ENCODE measurements at places on chromosomes 13 and 19.

GRCh38 chr19:41264581-41265394 is 616 bp downstream of the HNRNPUL1 start:
- DNase-seq: peak; percentile 18

- no peak for DNase-seq
These were observed 4.0 kb downstream of the PTBP1 start for GRCh38 chr19:801030-801860.

- DNase-seq: no peak
These were observed 8.8 kb upstream of the CD22 start for GRCh38 chr19:35320065-35320713.

DNA sequence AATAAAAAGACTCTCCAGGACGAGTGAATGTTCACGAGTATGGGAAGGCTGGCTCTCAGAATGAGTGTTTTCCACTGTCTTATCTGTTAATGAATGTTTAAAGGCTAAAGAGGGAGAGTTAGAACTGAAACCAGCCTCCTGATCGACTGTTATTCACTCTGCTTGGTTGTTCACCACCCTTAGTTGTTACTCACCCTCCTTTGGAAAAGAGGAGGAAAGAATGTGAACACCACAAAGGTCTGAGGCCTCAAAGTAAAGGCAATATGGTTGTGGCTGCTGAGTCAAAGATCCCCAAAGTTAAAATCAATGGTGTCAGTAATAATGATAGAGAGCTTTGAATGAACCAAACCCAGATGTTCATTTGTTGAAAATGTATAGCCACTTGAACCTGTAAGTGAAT is 1793.2 kb upstream of the PCDH20 start:
- no peak for DNase-seq

GRCh38 chr19:34734537-34735103 is 577 bp downstream of the ZNF181 start:
- DNase-seq: peak; percentile 59

DNA sequence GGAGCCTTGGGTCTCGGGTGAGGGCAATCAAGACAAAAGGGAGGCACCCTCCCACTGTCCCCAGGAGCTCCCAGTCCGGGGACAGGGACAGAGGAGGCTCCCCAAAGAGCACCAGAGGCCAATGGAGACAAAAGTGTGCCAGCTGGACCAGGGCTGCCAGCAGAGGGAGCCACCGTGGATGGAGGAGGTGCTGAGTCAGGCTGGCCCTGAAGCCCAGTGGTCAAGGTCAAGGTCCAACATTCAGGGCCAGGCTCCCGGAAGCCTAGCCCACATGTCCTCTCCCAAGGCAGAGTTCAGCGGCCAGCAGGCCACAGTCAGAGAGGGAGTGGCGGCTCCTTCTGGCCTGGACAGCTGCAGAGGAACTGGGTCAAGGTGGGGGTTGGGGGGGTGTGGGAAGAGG is 8.4 kb downstream of the COL5A3 start:
- DNase-seq: no peak

DNA sequence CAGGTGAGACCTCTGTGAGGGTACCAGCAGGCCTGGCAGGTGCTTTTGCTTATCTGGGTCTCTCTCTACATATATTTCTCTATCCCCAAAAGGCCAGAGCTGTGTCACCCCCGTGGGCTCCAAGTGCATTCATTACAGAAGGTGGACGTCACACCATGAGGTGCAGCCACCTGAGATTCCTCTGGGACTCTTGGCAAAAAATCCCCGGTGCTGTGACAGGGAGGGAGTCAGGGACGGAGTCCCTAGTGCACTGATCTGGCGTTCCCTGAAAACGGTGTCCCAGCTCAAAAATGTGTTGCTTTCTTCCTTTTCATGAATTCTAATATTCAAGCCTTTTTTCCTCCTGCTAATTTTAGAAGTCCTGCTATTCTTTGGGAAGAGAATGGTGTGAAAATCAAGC is 13.5 kb downstream of the TSHZ3 start:
- no peak for DNase-seq

DNA sequence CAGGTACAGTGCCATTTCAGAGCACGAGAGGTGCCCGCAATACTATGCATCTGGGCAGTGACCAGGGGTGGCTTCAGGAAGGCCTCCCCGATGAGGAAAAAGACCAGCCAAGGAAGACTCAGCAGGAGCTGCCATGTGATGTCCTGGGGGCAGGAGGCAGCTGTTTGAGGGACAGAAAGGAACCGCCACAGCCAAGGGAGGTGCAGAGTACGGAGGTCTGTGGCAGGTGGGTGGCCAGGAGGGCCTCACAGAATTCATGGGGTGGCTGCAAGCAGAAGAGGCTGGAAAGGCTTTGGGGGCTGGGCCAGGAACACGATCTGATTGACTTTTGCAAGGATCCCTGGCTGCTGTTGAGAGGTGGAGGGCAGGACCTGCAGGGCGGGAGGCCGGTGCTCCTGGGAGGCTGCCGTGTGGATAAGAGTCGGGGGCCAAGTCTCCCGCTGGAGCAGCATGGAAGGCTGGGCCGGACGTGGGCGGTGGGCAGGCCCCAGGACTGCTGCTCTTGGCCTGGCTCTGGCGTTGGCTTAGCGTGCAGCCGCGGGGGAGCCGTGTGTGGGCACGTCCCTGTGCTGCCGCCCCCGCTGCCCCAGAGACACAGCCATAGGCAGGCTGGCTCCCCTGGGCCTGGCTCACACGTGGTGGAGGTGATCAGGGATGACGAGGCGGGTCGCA is 29.1 kb downstream of the CEBPA start:
- DNase-seq: no peak

- no peak for DNase-seq
These were observed 408.9 kb downstream of the ZNF536 start for GRCh38 chr19:30781047-30781446.

DNA sequence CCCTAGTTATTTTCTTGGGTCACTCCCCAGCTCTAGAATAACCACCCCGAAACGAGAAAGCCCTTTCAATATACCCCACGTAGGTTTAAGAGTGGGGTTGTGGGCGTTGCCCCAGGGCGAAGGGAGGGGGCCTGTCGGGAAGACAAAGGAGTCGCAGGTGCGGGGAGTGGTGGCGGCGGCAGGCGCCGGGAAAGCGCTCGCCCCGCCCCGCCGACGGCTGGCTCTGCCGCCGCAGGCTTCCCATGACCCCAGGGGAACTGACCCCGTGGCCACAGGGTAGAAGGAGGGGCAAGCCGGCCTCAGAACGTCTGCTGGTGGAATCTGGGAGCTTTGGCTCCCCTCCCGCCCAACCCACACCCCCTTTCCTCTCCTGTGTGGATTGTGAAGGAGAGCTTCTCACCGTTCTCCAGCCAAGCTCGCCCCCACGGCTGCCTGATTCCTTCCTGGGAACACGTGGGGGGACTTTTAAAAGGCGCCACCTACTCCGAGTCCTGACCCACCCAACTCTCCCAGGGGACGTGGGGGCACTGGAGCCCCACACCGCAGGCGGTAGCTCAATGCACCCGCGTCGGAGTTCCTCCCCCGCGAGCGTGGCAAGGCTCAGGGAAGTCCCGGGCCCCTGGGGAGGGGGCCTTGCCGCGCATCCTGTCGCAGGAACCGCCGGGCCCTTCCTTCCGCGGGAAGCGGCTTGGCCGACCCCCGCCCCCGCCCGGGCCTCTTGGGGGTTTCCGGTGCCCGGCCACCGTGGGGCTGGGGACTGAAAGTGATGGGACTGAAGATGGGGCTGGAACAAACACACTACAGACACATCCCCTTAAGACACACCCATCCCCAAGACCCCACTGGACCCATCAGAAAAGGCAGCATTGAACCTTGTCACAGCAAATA is 5.5 kb downstream of the IER2 start:
- DNase-seq: peak; percentile 40

DNA sequence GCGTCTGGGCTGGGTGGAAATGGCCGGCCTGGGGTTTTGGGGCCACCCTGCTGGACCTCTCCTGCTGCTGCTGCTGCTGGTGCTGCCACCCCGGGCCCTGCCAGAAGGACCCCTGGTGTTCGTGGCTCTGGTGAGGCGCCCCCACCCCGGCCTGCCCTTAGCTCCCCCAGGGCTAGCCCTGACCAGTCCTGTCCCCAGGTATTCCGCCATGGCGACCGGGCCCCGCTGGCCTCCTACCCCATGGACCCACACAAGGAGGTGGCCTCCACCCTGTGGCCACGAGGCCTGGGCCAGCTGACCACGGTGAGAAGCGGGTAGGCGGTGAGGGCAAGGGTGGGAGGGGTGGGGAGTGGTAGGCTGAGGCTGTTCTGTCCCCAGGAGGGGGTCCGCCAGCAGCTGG is at the start of gene ACP4:
Gene ACP4, plus strand, starts transcription at position 20 of the 400 bp plus-strand sequence. Its CDS starts 0 bp downstream, at position 20.
- DNase-seq: no peak

DNA sequence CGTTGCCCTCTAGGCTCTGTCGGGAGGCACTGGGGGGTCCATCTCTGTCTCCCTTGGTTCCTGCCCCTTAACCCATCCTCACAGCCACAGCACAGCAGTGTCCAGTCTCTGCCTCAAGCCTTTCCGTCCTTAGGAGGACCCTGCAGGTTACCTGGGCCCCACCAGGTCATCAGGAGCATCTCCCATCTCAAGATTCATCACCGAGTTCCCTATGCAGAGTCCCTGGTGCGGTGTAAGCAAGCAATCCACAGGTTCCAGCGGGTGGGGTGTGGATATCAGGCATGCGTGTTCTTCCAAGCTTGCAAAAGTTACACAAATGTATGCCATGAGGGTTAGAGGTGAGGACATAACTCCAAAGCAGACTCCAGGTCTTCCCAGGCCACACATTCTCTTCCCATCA is 20.9 kb upstream of the GAS6 start:
- no peak for DNase-seq

GRCh38 chr13:75770592-75771011 is 134.5 kb downstream of the LMO7 start:
- no peak for DNase-seq

DNA sequence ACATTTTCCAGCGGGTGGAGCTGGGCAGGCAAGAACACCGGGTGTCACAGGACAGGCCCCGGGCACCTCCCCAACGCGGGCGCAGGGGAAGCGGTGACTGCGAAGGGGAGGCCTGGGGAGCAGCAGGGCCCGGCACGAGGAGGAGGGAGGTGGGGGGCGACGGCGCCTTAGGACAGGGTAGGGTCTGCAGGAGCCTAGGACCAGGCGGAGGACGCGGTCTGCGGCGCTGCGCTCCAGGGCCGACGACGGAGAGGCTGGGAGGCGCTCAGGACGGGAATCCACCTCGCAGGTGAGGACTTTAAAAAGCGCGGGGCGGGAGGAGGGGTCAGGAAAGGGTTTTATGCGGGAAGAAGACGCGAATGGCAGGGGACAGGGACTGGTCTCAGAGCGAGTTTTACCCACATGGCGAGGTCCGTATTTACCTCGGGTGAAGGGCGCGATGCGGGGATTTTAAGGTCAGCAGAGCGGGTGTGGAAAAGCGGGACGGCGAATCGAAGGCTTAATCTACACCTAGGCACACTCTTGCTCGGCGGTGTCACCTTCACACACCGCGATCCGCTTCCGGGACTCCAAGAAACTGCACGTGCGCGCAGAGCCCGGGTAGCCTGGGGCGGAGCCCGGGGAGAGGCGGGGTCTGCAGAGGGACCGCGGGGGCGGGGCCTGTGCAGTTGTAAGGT is 13.5 kb downstream of the ERVV-2 start:
- DNase-seq: no peak

DNA sequence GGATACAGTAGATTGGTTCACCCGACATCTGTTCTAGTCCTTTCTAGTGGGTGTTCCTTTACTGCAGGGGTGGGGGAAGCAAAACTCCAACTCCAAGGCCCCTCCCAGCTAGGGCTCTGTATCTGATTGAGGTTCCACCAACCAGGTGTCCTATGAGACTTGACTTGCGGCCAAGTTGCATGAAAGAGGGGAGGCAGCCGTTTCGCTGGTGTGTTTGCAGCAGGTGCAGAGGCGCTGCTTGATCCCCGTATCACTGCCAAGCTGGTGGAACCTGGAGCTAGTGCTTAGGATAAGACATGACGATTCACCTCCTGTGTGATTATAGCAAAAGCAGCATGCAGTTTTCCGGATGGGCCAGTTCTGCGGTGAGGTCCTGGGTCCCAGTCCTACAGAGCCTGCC is 338.2 kb downstream of the UQCRFS1 start:
- no peak for DNase-seq

- DNase-seq: no peak
These were observed 266.2 kb upstream of the SOX21 start for GRCh38 chr13:94978516-94978915.

- no peak for DNase-seq
These were observed 237.6 kb upstream of the IRS2 start for GRCh38 chr13:110023729-110024644.

- DNase-seq: no peak
These were observed 1633.5 kb downstream of the SLITRK1 start for GRCh38 chr13:82248762-82249161.
